Stimulated activated CD8-positive, alpha-beta memory T cell treated with anti-CD3 and anti-CD28 coated beads, Interleukin-4, amount 100 ng/mL, for 48 hours (primary cell): ENCODE measurements at places on chromosomes 4 and X.
A peak's percentile ranks its signal among the peaks of the same experiment; 100 is the strongest.

DNA sequence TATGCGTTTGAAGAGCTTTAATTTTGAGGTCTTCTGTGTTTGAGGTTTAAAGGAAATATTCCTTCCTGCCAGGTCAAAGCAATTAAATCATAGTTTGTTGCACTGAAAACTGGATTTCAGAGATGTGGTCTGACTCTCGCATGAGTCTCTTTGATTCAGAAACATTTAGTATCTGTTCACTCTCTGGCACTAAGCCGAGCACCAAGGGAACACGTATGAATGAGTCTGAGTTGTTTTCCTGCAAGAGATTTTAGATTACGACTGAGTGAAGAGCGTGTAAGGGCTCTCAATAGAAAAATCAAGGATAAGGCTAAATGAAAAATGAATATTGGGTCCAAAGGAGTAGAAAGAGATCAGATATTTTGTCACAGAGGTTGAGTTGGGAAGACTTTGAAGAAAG is 875.4 kb upstream of the PRKX start:
- no peak for DNase-seq

GRCh38 chr4:140705625-140706275 is 50.4 kb downstream of the TBC1D9 start:
- no peak for DNase-seq

DNA sequence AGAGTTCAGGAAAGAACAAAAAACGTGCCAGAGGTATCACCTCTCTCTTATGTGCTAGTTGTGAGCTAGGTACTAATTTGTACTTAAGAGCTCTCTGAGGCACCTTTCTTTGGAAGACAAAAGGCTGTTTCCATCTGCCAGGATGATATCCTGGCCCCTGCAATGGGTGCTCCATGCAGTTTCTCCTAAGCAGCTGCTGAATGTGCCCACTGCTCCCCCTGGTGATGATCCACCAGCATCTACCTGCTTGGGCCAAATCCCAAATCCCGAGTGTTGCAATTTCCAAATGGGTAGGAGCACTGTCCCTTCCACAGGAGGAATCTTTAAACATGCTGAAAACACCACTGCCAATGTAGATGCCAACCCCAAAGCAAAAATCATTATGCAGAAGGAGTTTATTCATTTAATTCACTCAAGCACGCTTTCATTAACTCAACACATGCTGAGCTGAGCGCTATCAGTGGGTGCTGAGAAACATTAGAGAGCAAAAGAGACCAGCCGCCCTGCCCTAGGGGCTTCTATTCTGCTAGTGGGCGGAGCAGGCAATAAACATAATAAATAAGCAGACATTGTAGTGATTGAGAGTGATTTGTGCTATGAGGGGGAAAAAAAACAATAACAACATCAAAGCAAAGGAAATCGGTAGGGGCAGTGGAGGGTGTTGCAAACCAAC is 69.6 kb upstream of the C4orf50 start:
- no peak for DNase-seq

DNA sequence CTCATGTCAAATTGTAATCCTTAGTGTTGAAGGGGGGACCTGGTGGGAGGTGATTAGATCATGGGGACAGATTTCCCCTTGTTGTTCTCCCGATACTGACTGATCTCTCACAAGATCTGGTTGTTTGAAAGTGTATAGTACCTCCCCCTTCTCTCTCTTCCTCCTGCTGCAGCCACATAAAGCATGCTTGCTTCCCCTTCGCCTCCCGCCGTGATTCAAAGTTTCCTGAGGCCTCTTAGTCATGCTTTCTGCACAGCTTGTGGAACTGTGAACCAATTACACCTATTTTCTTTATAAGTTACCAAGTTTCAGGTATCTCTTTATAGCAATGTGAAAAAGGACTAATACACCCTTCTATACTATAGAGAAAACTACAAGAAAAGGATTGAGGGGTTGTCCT is 1170.5 kb upstream of the AGA start:
- DNase-seq: no peak

DNA sequence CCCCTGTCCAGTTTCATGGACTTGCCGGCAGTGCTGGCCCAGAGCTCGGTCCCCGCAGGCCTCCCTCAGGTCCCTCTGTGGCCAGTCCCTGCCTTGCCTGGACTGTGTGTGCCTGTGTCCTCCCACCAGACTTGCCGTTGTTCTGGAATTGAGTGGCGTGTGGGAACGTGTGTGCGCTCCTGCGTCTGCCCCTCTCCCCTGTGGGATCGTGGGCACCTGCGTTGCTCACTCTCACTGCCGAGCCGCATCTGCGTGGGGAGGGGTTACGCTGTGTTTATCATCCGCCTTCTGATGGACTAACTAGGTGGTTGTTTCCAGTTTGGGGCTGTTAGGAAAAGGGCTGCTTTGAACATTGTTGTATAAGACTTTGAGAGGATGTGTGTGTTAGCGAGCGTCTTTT is 21.2 kb downstream of the PCGF3 start:
- no peak for DNase-seq

GRCh38 chr4:18227880-18228279 is 206.3 kb upstream of the LCORL start:
- no peak for DNase-seq

- DNase-seq: no peak
Observed at GRCh38 chr4:9704551-9705332, 76.7 kb upstream of the DRD5 start.

GRCh38 chrX:16466640-16467432 is 183.1 kb upstream of the S100G start:
- DNase-seq: no peak

DNA sequence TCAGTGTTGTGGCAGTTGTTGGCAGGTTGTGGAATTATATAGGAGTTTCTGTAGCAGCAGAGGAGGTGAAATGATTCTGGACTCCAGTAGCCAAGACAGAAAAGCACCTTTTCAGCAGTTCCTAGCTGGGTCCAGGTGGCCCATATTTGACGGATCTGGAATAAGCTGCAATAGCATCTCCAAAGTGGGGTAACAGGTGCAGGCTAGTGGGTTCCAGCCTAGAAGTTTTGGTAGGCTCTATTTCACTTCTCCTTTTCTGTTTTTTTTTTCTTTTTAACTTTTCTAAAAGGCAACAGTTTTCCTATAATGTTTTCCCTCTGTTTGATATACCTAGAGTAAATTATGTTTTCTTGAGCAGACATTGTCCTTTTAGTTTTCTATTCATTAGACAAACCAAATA is 392.5 kb downstream of the C4orf33 start:
- no peak for DNase-seq

GRCh38 chr4:2791518-2792395 is 1.1 kb upstream of the SH3BP2 start:
- no peak for DNase-seq

DNA sequence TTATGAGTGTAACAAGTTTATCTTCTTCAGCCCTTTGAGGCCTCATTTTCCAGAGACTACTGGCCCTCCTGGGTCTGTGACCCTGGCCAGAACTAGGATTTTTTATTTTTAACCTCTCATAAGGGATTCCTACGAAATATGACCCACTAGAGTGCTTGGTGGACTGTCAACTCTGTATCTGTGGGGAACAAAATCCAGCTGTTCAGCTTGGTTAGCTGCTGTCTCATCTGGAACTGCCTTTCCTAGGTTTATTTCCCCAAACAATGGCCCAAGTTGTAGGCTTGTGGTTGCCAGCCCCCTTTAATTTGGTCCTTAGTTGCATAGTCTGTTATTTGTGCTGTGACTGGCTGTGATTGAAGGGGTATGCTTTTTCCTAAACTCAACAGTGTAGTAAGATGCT is 56.2 kb downstream of the NHS start:
- DNase-seq: no peak

- DNase-seq: no peak
Observed at GRCh38 chr4:95141361-95141760, 383.6 kb downstream of the BMPR1B start.

- DNase-seq: no peak
Observed at GRCh38 chrX:7889680-7890079, 37.5 kb downstream of the PNPLA4 start.

DNA sequence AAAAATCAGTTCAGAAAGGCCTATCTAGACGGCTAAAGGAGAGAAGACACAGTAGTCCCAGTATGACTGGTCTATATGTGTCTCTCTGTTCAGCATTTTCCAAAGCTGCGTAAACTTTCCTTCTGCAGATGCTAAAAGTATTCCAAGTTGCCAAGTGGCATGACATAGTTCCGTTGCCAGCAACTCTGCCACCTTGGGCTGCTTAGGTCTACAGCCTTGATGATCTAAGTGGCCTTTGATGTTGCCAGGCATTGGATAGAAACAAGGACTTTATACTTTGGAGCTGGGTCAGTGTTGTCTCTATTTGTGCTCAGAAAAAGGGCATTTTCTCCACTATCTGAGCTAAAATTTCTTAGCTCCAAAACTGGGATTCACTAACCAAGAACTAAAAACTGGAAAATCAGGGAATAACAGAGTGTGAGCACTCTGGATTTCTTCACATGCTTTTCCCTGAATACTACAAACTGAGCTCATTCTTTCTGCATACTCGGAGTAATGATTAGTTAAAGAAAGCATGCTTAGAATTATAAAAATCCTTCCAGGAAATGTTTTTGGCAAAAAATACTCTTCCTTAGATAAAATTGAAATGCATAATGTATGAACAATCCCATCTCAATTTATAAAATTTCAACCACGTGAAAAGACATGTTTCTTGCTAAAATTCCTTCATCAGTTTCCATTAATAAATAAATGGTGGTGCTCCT is 191.4 kb downstream of the ADAMTS3 start:
- no peak for DNase-seq

- no peak for DNase-seq
Observed at GRCh38 chrX:46792810-46793188, 33.9 kb upstream of the SLC9A7 start.

- DNase-seq: no peak
Observed at GRCh38 chr4:8118035-8118434, 40.6 kb downstream of the ABLIM2 start.

DNA sequence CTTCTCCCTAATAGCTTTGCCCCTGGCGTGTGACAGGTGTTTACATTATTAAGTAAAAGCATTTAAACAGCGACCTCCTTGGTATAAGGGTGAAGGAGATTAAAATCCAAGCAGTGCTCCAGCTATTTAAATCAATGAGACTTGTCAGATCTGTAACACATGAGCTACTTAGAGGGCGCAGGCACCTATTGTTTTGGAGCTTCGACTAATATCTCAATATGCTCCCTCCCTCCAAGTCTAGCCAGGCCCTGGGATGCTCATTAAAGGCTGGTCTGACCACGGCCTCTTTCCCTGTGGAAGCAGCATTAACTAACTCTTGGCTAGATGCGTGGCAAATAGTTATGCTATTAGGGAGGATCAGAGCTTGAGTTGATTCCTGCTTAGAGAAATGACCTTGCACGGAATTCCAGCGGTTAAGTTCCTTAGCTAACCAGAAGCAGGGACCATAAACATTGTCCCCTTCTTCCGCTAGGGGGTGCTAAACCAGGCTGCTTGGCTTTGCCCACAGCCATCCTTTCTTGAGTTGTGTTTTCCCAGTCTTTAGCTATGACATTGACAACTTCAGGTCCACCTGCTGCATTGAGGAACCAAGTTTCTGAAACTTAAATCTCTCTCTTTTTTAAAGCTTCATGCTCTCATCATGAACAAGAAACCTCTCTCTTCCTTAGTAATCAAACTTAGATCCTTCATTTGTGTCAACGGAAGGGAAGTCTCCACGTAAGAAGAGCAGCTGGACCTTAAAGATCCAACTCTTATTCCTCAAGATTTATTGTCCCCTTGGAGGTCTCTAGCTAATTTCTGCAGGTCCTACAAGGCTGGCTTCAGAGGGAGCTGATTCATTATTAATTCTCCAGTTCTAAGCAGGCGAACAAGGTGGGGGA is 80.7 kb upstream of the IGFBP7 start:
- peak; percentile 63 for DNase-seq

DNA sequence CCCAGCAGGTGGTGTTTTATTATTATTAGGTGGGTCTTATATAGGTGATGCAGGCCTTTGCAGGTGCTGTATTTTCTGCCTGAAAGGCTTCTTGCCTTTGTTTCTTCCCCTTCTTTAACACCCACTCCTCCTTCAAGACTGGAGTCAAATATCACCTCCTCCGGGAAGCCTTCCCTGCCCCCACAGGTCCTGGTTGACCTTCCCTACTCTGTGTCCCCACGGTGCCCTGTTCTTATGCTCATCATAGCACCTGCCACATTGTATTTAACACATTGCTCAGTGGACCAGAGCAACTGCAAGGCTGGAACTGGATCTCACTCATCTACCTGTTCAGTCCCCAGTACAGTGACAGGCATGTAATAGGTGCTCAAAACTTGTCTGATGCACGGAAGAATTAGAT is 39.8 kb upstream of the LGI2 start:
- DNase-seq: no peak

GRCh38 chr4:132297346-132297745 is 851.7 kb upstream of the PCDH10 start:
- no peak for DNase-seq

- DNase-seq: no peak
Observed at GRCh38 chr4:65580551-65580950, 89.7 kb downstream of the EPHA5 start.

GRCh38 chr4:10092481-10093270 is 23.9 kb downstream of the WDR1 start:
- DNase-seq: no peak

GRCh38 chr4:24745172-24745895 is 50.0 kb upstream of the SOD3 start:
- DNase-seq: no peak

GRCh38 chrX:95797344-95797743 is 887.3 kb upstream of the DIAPH2 start:
- DNase-seq: no peak

DNA sequence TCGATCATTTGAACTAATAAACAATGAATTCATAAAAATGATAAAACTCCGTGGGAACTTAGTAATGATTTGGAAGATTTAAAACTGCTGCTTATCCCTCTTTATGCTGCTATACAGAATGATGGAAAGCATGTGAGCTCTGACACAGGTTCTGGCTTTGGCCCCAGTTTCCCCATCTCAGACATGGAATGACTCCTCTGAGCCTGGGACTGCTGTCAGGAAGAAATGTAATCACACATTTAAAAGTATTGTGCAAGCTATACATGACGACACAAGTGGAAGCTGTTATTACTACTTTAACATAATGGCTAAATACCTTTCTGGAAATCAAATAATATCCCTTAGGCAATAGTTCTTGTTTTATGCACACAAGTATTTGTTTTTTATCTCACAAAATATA is 161.7 kb downstream of the DCHS2 start:
- DNase-seq: no peak

DNA sequence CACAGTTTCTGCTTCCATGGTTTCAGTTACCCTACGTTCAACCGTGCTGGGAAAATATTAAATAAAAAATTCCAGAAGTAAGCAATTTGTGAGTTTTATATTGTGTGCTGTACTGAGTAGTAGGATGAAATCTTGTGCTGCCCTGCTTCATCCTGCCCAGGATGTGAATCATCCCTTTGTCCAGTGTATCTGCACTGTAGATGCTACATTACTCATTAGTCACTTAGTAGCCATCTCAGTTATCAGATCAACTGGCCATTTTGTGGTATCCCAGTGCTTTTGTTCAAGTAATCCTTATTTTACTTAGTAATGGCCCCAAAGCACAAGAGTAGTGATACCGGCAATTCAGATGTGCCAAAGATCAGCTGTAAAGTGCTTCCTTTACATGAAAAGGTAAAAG is 97.9 kb downstream of the COX18 start:
- DNase-seq: no peak

- no peak for DNase-seq
Observed at GRCh38 chr4:10053635-10054453, 32.5 kb upstream of the SLC2A9 start.

GRCh38 chr4:94545296-94545695 is 93.6 kb downstream of the PDLIM5 start:
- DNase-seq: no peak
